ENCODE measurements at places on chromosomes 6 and 20.

DNA sequence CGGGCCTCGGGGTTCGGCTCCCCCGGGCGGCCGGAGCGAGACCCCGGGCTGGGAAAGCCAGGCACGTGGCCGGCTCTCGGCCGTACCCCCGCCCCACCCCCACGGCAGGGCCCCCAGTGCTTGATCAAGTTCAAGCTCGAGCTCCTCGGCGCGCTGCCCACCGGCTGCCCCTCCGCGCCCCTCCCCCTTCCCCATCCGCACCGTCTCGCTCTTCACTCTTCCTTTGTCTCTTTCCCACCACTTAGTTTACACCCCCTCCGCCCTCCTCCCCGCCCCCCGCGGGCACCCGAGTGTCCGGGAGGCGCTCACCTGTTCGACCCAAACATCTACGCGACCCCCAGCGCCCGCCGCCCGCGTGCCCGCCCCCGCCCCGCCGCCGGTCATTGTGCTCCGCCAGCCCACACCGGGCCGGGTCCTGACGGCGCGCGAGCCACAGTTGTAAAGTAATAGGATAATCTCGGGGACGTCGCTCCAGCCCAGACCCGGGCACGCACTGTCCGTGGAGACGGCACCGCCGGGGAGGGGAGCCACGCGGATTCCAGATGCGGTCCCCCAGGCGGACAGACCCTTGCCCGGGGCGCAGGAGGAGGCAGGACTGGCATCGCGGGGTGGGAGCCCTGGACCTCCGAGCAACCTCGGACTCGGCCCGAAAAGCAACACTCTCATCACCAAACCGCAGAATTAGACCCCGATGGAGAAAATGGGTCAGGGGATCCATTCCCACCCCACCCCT is 100.7 kb downstream of the NOL4L start:
- peak; percentile 30 for DNase-seq

- no peak for DNase-seq
Measured at GRCh38 chr20:20205862-20206236, 153.5 kb downstream of the CFAP61 start.

GRCh38 chr6:141552463-141552862 is 580.3 kb upstream of the GJE1 start:
- DNase-seq, result peak; percentile 85

DNA sequence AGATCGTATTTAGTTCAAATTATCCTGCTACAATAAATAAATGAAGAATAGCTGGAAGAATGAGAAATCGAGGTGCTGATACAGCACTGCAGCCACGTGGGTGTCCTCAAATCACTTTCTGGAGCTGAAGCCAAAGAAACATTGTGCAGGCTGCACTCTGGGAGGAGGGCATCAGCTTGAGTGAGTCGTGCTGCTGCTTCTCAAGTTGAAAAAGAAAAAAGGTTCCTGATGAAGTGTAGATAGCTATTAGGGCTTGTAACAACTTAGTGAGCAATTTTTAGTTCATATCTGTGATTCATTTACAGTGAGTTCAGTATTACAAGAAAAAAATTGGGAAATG is 40.5 kb downstream of the DSE start:
- no peak for DNase-seq

- DNase-seq, result no peak
Measured at GRCh38 chr6:154460306-154461071, 50.0 kb downstream of the CNKSR3 start.

- no peak for DNase-seq
Measured at GRCh38 chr20:17843246-17844132, 125.1 kb downstream of the SNX5 start.

DNA sequence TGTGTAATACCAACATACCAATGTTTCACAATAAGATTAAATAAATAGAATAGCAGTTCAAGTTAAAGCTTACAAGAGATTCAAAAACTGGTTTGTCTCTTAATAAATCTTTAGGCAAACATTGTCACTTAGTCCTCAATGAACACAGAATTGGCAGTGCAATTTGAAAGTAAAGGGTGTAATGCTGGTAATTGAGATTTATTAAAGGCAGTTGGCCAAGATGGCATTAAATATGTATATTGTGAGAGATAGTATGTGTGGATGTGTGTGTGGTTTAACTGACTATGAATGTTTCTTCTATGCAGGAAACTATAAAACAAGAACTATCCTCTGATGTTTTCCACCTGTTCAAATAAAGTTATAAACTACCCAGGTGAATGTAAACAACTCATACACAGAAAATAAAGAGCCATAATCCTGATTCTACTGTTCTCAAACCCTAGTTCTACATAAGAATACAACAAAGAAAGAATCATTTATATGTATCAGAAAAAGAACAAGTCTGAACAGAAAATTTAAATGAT is 267.9 kb upstream of the PTCHD4 start:
- no peak for DNase-seq

DNA sequence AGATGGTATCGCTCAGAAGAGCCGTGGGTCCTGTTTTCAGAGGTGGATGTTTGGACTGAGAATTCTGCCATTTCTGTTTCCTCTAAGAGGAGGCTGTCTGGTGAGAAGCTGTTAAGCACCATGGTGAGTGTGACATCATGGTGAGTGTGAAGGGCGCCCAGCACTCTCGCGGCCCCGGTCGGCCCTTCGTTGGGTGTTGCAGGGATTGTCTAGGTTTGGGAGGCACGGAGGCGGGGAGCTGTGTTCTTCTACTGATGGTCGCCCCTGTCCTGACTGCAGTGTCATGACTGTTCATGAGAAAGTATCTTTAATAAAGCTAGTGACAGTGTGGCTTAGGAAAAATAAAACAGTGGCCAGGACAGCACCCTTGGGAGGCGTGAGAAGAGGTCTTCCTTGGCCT is 70.4 kb downstream of the NOL4L start:
- no peak for DNase-seq

DNA sequence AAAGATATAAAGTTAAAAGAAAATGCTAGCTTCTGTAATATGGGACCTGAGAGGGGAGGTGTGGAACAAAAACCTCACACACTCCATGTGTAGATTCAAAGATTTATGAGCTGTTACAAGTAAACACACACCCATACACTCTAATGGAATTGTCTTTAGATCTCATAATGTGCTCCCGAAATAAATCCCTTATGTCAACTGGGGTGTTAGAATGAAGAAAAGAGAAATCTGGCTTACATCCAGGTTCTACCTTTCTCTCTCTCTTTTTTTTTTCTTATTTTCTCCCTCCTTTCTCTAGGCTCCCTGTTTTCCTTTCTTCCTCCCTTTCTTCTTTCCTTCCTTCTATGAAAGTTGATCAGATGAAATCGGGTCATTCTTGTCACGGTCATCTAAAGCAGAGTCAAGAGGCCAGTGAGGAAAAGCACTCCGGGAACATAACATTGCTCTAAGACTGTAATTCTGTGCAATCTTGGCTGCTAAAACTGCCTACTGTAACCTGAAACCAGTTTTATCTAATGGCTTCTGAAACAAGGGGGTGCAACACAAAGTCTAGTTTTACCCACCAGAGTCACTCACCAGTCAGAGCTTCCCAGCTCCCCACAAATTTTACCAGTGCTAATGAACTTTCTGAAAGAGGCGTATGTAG is 68.3 kb upstream of the BTBD3 start:
- no peak for DNase-seq

DNA sequence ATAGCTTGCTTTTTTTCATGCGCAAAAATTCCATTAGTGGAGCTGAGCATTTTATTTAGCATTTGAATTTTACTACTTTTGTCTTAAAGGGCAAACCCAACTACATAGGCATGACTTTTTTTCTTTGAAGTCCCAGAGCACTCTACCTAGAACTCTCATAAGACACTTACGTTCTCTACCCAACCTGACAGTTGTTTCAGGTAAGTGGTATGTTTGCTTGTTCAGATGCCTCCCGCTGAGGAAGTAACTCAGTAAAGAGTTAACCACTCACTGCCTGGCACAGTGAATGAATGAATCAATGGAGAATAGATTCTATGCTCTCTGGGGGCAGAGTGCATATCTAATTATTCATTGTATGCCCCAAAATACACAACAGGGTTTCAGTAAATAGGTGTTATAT is 212.3 kb upstream of the PRDM1 start:
- DNase-seq, result no peak

DNA sequence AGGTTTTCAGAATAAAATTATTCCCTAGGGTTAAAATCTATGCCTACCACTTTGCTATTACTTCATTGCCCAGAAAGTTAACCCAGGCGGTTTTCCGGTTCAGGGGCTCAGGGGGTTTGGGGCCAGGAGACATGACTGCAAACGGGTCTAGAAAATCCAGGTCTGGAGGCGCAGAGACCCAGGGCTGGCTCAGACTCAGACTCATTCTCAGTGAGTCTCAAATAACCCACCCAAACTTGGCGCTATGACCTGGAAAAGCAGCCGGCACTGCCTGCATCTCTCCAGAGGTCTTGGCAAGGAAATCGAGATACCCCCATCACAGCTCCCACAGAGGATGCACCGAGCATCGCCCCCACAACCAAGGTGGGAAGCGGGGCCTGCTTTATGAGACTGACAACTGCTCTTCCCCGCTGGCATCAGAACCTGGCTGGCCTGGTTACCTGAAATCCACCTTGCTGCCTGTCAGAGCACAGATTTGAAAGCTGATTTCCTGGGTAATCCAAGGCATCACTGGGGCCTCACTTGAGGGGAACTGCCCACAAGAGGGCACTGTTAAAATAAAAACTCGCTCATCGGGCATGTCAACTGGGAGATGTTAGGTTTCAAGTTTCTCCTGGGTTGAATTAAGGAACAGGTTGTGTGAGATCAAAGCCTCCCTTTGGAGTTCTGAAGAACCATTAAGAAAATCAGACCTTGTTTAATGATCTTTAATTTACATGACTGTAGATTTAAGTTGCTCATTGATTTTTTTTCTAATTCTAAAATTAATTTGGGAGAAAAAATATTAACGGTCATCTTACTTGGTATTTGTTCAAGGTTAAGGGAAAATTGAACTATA is 55.1 kb downstream of the KIF16B start:
- peak; percentile 38 for DNase-seq

- no peak for DNase-seq
Measured at GRCh38 chr6:158835616-158836221, 16.6 kb upstream of the EZR start.

- no peak for DNase-seq
Measured at GRCh38 chr6:65229825-65230224, 477.2 kb downstream of the EYS start.

GRCh38 chr6:134680021-134680420 is 269.9 kb downstream of the ALDH8A1 start:
- no peak for DNase-seq

DNA sequence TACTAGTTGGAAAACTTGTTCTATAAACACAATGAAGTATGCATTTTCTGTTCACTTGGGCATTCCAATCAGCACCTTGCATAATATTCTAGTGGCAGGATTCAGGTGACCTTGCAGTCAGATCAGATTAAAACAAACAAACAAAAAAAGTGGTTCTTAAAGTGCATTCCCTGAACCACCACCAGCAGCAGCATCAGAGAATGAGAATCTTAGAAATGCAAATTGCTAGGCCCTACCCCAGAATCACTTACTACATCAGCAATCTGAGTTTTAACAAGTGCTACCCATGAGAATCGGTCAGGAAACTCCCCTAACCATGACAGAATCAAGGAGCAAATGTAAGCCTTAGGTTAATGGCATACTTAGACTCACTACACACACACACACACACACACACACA is 41.7 kb downstream of the SNAP25 start:
- no peak for DNase-seq

DNA sequence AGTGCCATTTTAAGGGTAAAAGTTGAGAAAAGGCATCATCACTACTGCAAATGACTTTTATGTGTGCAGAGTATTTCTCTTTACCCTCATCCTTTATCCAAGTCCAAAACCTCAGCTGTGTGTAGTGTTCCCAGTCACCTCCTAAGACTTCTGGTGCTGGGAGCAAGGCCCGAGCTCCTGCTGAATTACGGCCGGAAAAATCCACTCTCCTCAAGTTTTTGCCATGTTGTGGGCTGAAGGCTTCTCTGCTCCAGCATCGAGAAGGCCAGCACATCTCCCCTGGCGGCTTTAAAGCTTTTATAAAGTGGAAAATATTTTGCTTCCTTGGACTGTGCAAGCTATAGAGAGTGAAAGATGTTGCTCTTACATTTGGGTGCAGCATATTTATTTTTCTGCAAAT is 153.2 kb upstream of the THBS2 start:
- DNase-seq, result no peak

DNA sequence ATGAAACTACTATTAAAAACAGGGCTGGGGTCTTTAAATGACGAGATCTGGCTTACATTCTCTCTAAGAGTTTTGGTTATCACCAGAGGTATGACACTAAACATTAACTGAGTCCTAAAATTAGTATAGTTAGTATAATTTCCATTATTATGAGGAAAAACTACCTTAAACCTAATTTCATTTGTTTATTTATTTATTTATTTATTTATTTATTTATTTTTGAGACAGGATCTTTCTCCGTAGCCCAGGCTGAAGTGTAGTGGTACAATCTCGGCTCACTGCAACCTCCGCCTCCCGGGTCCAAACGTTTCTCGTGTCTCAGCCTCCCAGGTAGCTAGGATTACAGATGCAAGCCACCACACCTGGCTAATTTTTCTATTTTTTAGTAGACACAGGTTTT is 85.5 kb downstream of the RNGTT start:
- DNase-seq, result no peak

DNA sequence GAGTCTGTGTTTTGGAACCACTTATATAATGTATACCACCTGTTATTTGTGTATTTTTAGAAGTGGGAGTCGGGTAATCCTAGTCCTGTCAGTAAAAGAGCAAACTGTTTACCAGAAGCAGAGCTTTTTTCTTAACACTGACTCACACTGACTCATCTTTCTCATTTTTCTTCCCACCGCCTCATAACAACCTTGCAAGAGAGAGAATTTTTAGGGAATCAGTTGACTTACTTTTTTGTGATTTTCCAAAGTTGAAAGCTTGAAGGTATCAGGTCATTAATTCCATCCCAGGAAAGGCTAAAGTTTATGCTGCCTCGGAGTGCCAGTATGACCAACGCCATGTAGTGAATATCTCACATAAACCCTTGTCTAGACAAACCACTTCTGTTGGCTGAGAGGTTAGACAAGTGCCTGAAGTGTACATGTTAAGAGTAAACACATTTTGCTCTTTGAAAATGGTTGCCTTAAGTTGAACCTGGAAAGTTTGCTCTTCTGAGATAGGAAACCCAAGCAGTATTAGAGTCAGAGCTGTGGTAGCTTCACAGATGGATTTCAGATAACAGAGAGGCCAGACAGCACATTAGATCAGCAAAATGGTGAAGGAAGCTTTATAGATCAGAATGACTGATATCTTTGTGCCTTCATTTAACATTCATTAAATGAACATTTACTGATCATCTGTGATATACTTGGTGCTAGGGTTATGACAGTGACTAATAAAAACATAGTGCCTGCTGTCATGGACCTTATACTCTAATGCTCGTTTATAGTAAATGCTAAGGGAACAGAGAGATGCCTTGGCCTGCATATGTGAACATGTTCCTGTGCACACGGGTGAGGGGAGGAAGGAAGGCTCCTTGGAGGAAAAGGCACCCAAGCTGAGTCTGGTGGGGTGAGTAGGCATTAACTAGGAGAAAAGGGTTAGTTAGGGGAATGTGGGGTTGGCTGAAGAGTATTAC is 29.1 kb upstream of the PKIG start:
- peak; percentile 75 for DNase-seq

DNA sequence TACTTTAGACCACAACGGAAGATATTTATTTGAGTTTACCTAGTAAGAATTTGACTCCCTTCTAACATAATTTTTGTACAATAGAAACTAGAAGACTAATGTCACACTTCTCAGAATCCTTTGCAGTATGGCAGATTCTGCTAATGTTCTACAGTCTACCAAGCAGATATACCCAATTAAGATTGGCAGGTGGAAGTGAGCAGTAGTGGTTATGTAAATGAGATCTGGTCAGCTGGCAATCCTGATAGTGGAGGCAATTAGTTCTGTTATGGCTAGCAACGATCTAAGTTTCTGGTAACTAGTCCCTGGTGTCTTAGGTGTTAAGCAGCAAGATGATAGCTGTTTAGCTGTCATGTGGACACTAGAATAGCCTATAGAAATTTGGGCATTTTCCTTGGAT is 101.0 kb downstream of the CENPW start:
- no peak for DNase-seq

All from NCI-H2029 treated with DMSO at 0.1 percent for 48 hours (cell line).